ENCODE measurements at places on chromosomes 11 and 22. TPM values are rescaled to one million over a fixed set of nuclear protein-coding genes. Genes with fewer than 3 reads are reported as not detected.

Gene OR8D4
- total RNA-seq = 0.58 TPM

Gene GRAMD1B
- 5.1 TPM for total RNA-seq

Gene GTSE1
- 24.2 TPM for total RNA-seq

Gene OR51L1
- total RNA-seq = not detected

Gene C11orf97
- not detected for total RNA-seq

Gene HEPHL1
- total RNA-seq = not detected

Gene KRTAP5-9
- 0.26 TPM for total RNA-seq

Gene NOX4
- total RNA-seq = 7.9 TPM

Gene KRTAP5-2
- total RNA-seq = not detected
